ENCODE measurements at places on chromosomes 16 and 17. TPM values are rescaled to one million over a fixed set of nuclear protein-coding genes. Genes with fewer than 3 reads are reported as not detected.

DNA sequence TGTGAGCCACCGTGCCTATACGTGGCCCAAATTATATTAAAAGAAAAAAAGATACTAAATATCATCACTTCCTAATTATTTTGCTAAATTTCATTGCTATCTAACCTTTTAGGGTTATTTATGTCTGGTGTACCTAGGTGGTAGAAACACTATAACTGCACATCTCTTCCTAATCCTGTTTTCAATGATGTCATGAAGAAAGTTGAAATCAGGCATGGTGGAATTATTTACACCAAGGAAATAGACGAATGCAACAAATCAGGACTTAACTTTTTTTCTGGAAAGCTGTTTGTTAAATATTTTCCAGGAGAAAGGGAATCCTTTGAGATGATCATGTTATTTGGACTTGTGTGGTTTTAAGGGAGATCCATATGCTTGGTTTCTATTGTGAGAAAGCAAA lies 39.2 kb upstream of the SKAP1 start:
- no peak for DNase-seq
- H3K27ac ChIP-seq = no peak overlapping the region
- H3K4me1 ChIP-seq = no peaks in the 10 kb centered on the region
- H3K36me3 ChIP-seq = no peaks in the 10 kb centered on the region

- no peak for DNase-seq
- peaks cover 20% of the 10 kb centered on the region for H3K36me3 ChIP-seq
- no peaks in the 10 kb centered on the region for H3K27me3 ChIP-seq
- H3K4me1 ChIP-seq = peaks cover 49% of the 10 kb centered on the region
- H3K4me3 ChIP-seq = peak overlapping the region; percentile 90
Observed at GRCh38 chr17:7559320-7560171, 996 bp downstream of the TNFSF13 start.

DNA sequence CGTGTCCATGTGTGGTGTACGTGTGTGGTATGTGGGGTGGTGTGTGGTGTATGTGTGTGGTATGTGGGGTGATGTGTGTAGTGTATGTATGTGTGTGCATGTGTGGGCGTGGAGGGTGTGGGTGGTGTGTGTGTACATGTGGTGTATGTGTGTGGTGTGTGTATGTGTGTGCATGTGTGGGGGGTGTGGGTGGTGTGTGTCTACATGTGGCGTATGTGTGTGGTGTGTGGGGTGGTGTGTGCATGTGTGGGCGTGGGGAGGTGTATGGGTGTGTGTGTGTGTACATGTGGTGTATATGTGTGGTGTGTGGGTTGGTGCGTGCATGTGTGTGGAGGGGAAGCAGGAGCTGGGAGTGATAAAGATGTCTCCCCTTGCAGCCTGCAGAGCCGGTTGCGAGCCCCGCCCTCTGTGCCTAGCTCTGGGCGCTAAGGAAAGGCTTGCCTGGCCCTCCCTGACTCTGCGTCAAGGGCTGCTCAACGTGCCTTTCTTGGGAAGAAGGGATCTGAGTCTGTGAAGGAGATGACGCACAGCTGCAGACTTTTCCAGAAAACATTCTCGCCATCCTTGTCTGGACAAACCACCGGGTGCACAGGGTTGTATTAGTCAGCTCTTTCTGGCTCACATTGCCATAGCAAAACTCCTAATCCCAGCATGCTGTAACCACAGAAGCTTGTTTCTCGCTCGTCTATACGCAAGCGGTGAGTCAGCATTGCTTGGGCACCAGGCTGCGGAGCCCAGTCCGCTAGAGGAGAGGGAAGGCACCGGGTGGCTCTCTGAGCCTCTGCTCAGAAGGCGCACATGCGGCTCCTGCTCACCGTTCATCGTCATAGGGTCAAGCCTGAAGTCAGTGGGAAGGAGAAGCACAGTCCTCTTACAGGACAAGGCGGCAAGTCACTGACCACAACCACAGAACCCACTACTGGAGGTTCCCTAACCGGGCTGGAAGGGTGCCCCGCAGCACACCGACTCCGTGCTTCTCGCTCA lies 2.0 kb upstream of the CD300H start:
- no peak overlapping the region for H3K4me3 ChIP-seq
- no peaks in the 10 kb centered on the region for H3K36me3 ChIP-seq
- DNase-seq = peak; percentile 25
- no peak overlapping the region for H3K27ac ChIP-seq

DNA sequence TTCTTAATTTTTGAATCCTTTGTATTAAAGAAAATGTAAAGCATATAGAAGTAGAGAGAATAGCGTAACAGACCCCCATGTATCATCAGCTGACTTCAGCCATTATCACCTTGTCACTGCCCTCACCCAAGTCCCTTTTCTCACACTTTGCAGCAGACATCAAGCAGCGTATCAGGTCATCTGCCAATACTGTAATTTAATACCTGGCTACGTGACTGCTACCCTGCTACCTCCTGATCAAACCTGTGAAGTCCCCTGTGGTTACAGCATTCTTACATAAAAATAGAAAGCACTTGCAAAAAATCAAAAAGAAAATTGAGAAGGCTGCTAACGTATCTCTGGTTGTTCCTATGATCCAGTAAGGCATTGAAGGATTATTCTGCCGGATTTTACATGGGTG lies 96.4 kb downstream of the PLCG2 start:
- H3K36me3 ChIP-seq = no peaks in the 10 kb centered on the region
- H3K27ac ChIP-seq = no peak overlapping the region
- peaks cover 11% of the 10 kb centered on the region for H3K4me1 ChIP-seq
- DNase-seq = no peak

GRCh38 chr16:57310801-57311200 lies 26.3 kb upstream of the PLLP start:
- peaks cover 7% of the 10 kb centered on the region for H3K27me3 ChIP-seq
- no peak for DNase-seq
- H3K4me3 ChIP-seq = no peak overlapping the region
- no peaks in the 10 kb centered on the region for H3K36me3 ChIP-seq
- H3K4me1 ChIP-seq = peaks cover 16% of the 10 kb centered on the region

GRCh38 chr16:56122251-56122650 lies 69.0 kb upstream of the GNAO1 start:
- H3K27me3 ChIP-seq = peaks cover 52% of the 10 kb centered on the region
- no peak overlapping the region for H3K27ac ChIP-seq
- DNase-seq = no peak
- H3K4me3 ChIP-seq = no peak overlapping the region
- H3K4me1 ChIP-seq = peaks cover 3% of the 10 kb centered on the region

HID1 gene
- total RNA-seq = 1.9 TPM

QPRT gene
- total RNA-seq = 5.4 TPM

OR1A1 gene
- not detected for total RNA-seq

KRT31 gene
- not detected for total RNA-seq

Data from activated naive CD8-positive, alpha-beta T cell treated with anti-CD3 and anti-CD28 coated beads for 36 hours (primary cell).